ENCODE measurements at places on chromosomes 6 and 20.

- DNase-seq = no peak
These were observed 25.9 kb downstream of the ACSS1 start for GRCh38 chr20:25032065-25032477.

- no peak for DNase-seq
These were observed 892 bp upstream of the DXO start for GRCh38 chr6:31972709-31973350.

DNA sequence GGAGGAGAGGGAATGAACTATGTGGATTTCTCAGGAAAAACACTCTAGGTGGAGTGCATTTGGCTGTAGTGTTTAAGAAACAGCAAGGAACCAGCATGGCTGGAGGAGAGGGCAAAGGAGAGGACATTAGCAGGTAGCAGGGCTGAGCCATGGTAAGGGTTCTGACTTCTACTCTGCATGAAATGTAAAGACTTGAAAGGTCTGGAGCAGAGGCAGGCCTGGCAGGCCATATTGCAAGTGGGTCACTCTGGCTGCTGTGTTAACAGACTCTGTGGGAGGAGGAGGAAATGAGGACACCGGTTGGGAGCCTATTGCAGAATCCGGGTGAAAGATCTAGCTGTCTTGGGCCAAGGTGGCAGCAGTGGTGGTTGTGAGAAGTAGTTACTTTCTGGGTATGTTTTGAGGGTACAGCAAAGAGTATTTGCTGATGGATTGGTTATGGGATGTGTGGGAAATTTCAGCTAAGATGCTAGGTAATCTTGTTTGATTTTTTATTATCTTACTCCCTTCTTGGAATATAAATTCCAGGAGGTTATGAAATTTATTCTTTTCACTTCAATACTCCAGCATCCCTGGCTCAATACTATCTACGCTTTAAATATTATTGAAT lies 115.9 kb upstream of the BCLAF1 start:
- DNase-seq = no peak

DNA sequence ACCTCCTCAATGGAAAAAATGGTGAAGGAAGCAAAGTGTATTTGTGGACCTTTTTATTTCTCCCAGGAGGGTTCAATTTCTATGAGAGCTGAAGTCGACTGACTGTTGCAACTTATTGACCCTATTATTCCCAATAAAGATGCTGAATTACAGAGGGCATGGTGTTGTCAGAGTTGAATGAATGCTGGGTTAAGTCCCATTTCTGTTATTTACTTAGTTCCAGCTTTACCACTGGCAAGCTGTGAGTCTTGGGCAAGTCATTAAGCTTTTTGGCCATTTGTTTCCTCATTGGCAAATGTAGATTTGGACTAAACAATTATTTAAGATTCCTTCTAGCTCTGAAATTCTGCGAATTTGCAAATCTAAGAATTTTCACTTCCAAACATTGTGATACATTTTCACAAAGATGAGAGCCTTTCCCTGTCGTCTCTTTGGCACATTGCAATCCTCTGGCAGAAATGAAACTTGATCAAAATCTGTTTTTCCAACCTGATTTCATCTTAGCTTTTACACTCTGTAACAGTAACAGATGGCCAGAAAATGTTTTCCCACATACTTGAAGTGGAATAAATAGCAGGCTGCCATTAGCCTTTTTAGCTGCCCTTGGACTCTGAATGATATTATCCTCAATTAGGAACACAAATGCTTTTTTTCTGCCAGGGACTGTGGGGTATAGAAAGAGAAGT lies 21.3 kb downstream of the BLTP3A start:
- no peak for DNase-seq

- DNase-seq = no peak
These were observed 167.7 kb downstream of the SYNDIG1 start for GRCh38 chr20:24637087-24637486.

GRCh38 chr20:57610261-57610952 lies 9.8 kb downstream of the ZBP1 start:
- DNase-seq = no peak

DNA sequence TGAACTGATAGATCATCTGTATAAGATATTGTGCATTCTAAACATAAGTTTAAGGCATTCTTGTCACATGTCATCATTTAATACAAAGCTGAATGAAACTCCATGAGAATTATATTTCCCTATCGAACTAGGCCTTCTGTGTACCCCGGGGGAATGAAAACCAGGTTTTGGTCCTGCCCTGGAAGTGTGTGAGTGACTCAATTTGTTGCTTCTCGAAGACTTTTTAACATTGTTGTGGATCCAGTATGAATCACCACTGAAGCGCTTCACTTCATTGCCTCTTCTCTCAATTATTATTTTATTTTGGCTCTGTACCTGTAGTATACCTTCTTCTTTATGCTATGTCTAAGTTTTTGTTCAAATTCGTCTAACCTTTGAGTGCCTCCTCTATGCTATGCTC lies 150.8 kb downstream of the GRIK2 start:
- no peak for DNase-seq

DNA sequence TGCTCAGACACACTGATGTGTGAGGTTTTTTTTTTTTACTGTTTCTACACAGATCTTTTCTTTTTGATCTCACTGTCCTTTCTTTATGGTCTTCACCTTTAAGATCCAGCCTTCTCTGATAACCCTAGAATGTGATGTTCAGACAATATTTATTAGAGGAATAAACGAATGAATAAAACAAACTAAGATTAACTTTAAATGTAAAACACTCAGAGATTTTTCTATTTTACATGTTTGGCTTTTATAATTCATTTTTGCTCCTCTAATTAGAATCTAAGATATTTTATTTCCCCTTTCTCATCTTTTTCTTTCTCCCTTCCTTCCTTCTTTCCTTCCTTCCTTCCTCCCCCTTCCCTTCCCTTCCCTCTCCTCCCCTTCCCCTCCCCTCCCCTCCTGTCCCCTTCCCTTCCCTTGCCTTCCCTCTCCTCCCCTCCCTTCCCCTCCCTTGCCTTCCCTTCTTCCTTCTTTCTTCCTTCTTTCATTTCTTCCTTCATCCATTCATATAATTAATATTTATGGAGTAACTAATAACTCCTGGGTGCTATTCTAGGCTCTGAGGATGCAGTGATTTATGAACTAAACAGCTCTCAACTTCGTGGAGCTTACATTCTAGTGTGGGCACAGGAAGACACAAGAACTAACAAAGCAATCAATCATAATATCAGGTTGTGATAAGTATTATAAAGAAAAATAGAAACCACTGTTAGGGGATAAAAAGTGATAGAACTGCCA lies 133.5 kb upstream of the TSHZ2 start:
- DNase-seq = no peak

- no peak for DNase-seq
These were observed 125.2 kb downstream of the HIVEP2 start for GRCh38 chr6:142819603-142820337.

DNA sequence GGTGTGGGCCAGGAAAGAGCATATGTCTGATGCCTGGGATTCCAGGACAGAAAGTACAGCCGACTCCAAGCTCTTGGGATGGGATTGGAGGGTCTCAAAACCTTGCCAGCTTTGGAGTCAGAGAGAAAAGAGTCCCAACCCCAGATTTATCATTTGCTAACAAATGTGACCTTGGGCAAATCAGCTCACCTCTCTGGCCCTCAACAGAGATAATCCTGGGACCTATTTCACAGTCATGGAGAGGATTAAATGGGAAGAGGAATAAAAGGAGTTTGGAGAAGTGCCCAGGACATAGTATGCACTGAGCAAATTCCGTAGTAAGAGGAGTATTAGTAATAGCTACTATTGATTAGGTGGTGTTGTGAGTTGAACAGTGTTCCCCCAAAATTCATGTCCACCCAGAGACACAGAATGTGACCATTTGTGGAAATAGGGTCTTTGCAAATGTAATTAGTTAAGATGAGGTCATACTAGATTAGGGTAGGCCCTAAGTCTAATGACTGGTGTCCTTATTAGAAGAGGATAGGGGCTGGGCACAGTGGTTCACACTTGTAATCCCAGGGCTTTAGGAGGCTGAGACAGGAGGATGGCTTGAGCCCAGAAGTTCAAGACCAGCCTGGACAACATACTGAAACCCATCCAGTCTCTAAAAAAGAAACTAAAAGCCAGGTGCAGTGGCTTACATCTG lies 17.1 kb downstream of the RIPOR3 start:
- DNase-seq = no peak

- DNase-seq = no peak
These were observed 61.9 kb upstream of the HBS1L start for GRCh38 chr6:135116571-135116970.

- no peak for DNase-seq
These were observed 144.9 kb downstream of the TFAP2A start for GRCh38 chr6:10269814-10270472.

- DNase-seq = no peak
These were observed 904 bp downstream of the B3GALT4 start for GRCh38 chr6:33277663-33278391.

DNA sequence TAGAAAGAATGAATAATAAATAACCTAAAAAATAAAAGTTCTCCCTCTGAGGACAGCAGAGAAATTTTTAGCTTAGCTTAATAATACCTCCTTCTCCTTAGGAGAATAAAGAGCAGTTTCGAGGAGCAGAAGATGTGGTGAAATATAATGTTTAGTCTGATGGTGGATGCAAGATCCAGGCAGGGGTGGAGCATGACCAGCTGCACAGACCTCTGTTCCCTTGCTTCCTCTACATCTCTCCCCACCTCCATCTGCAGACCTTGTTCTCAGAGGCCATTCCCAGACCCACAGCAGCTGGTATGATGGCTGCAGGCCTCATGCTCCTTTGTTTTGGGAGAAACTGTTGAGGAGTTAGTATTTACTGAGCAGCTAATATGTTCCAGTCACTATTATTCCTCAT lies 1.5 kb downstream of the BTN3A2 start:
- DNase-seq = no peak

DNA sequence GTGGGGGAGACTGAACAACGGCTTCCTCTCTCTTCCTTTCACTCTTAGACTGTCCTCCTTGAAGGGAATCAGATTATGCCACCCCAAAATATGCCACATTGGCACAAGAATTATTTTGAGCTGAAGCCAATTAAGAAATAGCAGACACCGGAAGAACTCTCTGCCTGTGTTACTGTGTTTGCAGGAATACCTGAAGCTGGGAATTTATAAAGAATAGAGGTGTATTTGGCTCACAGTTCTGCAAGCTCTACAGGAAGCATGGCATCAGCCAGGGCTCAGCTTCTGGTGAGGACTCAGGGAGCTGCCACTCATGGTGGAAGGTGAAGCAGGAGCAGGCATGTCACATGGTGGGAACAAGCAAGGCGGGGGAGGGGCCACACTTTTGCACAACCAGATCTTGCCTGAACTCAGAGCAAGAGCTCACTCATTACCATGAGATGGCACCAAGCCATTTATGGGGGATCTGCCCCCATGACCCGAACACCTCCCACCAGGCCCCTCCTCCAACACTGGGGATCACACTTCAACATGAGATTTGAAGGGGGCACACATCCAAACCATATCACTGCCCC lies 46.0 kb downstream of the PCNA start:
- no peak for DNase-seq

DNA sequence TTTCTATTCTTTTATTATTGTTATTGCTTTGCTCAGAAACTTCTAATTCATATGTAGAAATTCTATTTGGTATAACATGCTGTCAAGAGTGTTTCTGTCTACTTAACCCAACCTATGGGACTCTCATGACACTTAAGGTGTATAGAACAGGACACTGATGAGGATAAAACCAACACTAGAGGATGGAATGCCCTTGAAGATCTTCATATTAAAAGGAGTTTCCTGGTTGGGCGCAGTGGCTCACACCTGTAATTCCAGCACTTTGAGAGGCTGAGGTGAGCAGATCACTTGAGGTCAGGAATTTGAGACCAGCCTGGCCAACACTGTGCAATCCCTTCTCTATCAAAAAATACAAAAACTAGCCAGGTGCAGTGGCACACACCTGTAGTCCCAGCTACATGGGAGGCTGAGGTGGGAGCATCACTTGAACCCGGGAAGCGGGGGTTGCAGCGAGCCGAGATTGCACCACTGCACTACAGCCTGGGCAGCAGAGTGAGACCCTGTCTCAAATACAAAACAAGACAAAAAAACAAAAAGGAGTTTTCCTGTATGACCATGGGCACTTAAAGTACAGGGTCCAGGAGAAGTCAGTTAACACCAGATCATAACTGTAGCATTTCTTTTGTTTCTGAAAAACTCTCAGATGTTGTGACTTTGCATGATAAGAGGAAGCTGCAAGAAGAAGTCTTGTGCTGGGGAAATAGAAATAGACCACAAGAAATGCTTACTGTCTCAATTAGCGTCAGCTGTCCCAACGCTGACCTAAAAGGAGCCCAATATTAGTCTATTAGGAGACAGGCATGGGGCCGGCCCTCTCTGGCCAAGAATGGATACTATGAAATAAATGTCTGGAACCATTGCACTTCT lies 38.9 kb upstream of the CD2AP start:
- no peak for DNase-seq

GRCh38 chr20:21149344-21149743 lies 23.5 kb downstream of the KIZ start:
- no peak for DNase-seq

- DNase-seq = no peak
These were observed 20.3 kb upstream of the ATXN1 start for GRCh38 chr6:16781348-16782169.
